ENCODE measurements at places on chromosomes 6 and 20.

GRCh38 chr6:74638412-74638811 is 567.4 kb downstream of the COL12A1 start:
- no peak for DNase-seq

GRCh38 chr6:118985123-118985830 is 50.3 kb upstream of the MCM9 start:
- DNase-seq, result no peak

DNA sequence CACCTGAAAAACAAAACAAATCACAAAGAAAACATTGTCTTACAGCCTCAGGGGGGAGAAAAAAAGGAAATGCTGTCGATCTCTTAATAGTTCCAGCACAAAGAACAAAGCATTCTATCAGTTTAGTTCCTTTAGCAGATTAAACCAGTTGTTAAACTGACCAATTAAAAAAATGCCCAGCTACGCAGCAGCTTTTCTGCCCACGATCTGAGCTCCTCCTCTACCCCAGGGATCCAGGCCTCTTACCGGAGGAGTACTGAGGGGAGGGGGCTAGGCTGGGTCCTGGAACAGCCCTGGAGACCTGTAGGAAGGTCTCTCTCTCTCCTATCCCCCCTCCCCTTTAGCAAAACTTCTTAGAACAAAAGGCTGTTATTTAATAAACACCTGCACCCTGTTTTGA is 13.4 kb downstream of the PTK7 start:
- no peak for DNase-seq

DNA sequence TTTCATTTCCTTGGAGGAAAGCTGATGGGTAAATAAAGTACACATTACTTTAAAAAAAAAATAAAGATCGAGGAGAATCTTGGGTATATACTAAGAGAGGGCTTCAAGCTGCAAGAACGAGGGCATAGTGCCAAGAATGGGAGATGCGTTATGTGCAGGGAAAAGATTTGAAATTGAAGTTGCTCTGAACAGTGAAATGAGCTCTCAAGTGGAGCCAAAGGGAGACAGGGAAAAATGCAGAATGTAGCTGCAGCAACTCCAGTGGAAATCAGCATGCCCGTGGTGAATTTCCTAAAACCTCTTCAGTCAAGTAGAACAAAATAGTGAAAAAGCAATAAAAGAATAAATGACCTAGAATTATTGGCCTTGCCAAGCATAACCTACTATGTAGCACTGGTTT is 11.4 kb upstream of the COL9A1 start:
- DNase-seq, result no peak

DNA sequence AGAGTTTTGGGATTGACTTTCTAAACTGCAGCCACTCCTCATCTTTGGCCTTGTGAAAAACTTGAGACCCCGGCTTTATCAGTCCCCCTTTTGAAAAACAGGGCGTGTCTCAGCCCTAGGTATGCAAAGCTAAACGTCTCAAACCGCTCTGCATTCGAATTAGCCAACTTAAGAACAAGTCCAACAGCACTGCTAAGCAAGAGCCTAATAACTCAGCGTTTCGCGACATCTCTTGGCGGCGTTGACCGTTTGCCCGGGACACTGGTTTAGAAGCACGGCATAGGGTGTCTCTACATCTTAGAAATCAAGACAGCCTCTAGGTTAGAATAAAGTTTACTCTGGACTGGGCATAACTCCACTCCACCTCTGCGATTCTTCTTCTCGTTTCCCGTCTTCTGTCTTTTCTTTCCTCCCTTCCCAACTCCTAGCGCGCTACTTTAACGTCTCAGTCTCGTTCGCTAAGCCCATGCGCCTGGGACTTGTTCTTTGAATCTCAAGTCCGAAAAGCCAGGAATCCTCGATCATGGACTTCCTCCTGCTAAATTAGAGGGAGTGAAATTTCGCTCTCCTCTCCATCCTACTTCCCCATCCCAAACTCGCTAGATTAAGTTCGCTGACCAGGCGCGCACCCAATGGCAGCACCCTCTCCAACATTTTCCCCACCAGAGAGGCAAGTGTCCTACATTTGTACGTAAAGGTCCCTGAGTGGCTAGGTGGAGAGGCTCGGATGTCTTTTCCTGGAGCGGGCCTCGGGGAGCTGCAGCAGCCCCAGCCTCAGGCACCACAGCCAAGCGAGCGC is 10.5 kb upstream of the TFAP2A start:
- DNase-seq, result no peak

- DNase-seq, result no peak
Observed at GRCh38 chr6:8810325-8810724, 375.0 kb upstream of the SLC35B3 start.

GRCh38 chr6:38987503-38987902 is 61.1 kb upstream of the GLP1R start:
- DNase-seq, result no peak

GRCh38 chr20:17558154-17558940 is 11.5 kb upstream of the DSTN start:
- DNase-seq, result peak; percentile 11

DNA sequence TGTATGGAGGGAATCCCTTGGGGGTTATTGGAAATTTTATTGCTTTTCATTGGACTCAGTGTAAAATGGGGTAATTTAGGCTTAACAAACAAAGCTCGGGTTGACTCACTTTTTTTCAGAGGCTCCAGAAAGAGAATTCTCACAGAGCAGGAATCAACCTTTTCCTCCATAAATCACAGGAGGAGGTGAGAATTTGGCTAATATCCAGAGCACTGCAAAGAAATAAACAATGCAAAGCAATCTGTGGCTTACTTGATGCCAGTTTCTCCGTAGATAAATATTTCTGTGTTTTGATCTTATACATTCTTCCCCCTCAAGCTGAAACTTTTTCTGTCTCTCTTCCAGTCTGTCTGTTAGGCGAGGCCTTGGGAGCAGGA is 176.6 kb downstream of the TSHZ2 start:
- DNase-seq, result no peak

DNA sequence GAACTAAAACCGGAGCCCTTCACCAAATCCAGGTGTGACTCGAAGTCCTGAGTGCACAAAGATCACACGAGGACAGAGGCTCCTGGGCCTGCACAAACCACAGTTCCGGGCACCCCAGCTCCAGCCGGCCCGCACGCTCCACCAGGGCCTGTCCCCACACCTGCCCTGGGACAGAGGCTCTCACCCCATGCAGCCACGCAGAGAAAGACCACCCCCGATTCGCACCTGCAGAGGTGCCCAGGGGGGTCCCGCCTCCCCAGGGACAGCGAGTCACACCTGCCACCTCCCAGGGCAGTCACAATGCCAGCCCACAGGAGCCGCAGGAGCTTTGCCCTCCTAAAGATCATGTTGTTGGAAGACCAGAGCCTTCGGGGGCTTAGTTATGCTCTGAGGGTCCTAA is 25.4 kb upstream of the MRGBP start:
- DNase-seq, result no peak

DNA sequence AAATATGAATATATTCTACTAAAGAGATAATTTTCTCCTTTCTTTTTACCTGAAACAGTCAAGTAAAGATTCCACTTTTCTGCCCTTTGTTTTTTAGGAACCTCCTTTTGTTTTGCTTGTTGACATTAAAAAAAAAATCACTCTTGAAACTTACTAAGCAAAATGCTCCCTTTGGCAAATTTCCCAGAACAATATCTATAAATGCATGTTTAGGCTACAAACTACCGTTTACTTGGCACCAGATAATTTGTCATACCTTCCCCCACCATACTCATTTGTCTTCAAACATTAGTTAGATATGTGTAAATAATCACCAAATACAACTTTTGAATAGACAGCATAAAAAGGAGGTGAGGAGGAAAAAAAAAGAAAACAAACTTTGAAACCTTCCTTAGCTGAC is 604.7 kb downstream of the RFPL4B start:
- DNase-seq, result peak; percentile 3

DNA sequence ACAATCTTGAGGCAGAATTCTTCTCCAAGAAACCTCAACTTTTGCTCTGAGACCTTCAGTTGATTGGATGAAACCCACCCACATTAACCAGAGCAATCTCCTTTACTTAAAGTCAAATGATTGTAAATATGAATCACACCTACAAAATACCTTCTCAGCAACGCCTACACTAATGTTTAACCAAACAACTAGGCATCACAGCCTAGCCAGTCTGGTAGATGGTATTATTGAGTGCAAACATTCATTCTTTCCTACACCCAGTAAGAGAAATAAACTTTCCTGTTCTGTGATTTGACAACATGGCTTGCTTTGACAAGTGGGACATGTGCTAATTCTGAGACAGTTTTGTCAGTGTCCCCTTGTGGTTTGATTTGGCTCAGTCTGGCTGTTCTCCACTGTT is 252.2 kb downstream of the HACE1 start:
- no peak for DNase-seq
